ENCODE measurements at places on chromosomes 16 and 17.

- peak; percentile 43 for DNase-seq
Measured at GRCh38 chr16:53755026-53755910, 51.3 kb downstream of the FTO start.

- DNase-seq: no peak
Measured at GRCh38 chr16:7765079-7765550, 432.5 kb downstream of the RBFOX1 start.

DNA sequence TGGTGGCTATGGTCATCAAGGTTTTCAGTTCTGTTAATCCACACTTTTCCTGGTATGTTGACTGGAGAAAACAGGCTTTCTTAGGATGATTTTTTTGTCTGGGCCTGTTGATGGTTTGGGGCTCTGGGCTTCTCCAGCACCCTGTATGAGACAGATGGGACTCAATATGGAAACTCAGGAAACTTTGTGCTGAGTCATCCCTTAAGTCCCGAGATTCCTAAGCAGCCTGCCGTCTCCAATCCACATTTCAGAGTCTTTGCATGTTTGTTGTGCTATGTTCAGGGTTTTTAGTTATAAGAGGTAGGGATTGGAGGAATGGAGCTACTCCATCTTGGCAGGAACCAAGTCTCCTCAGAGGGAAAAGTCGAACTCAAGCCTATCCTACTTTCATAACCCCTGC is 253.3 kb upstream of the FOXF1 start:
- DNase-seq: no peak

DNA sequence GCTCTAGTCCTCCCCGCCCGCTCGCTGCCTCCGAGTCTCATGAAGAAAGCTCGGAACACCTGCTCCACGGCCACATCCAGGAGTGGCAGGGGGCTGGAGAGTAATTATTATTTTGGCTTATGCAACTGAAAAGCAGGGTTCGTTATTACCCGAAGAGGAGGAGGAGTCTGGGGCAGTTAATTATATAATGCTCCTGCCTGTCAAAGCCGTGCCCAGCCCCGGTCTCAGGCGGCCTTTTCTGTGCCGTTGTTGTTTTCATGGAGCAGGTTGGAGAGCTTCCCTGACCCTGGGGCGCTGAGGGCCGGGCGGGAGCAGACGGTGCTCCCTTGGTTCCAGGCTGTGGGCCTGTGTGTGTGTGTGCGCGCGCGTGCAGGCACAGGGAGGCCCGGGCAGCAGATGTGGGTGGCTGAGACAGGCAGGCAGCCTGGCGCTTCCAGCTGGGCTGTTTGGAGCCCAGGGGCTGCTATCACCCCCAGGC is 2.4 kb downstream of the JPH3 start:
- DNase-seq: no peak

- DNase-seq: no peak
Measured at GRCh38 chr17:56883616-56884015, 30.2 kb downstream of the TRIM25 start.

GRCh38 chr17:43614561-43614960 is 47.2 kb downstream of the MEOX1 start:
- no peak for DNase-seq

DNA sequence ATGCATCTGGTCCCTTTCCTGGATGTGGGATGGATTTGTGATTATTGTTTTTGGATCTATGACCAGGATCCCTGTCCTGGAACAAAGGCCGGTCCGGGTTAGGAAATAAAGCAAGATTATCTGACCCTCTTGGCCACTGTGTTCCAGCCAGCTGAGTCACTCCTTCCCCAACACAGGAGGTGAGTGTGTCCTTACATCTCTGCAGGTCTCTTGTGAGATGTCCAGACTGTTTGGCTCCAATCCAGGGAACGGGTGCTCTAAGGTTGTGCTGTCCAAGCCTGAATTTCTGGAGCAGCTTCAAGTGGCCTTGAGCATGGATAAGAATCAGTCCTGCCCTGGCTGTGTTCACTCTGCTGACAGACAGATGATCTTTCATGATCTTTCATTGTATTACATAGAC is 136.5 kb upstream of the CCL2 start:
- no peak for DNase-seq

DNA sequence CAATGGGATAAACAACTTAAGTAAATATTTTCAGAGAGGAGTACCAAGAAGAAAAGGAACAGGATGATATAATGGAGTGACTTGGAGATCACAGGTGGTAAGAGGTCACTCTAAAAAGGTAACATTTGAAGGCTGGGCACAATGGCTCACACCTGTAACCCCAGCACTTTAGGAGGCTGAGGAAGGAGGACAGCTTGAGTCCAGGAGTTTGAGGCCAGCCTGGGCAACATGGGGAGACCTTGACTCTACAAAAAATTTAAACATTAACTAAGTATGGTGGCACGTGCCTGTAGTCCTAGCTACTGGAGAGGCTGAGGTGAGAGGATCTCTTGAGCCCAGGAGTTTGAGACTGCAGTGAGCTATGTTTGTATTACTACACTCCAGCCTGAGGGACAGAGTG is 3.4 kb upstream of the TMEM11 start:
- no peak for DNase-seq

Data from pancreas (tissue), 10 donors.